ENCODE measurements at places on chromosomes 12 and 14.

GRCh38 chr14:30082486-30082885, 154.8 kb upstream of the PRKD1 start:
- no peak for DNase-seq

DNA sequence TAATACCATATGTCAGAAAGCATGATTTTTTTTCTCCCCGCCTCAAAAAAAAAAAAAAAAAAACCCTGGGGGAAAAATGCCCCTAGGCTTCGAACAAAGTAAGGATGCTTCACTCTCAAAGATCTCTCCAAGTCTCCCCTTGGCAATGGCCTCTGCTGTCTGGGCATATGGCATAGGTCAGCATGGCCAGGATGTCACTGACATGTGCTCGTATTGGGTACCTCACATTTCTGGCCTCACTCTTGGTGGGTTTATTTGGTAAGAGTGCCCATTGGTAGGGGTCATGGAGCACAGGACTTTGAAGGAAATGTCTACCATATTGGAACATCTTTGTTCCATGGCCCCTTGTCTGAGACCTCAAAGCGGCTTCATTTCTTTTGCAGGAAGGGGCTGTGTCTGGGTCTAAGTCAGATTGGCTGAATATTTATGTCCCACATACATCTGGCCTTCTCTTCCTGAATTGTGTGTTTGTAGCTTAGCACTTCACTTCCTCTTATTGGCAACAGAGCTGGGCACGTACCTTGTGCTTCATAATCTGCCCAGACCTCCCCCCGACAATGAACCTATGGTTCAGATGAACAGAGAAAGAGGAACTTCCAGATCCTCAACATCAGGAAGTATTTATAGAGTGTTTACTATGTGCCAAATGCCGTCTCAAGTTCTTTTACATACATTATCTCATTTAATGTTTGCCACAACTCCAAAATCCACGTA, 36.3 kb upstream of the OAS1 start:
- DNase-seq: no peak

DNA sequence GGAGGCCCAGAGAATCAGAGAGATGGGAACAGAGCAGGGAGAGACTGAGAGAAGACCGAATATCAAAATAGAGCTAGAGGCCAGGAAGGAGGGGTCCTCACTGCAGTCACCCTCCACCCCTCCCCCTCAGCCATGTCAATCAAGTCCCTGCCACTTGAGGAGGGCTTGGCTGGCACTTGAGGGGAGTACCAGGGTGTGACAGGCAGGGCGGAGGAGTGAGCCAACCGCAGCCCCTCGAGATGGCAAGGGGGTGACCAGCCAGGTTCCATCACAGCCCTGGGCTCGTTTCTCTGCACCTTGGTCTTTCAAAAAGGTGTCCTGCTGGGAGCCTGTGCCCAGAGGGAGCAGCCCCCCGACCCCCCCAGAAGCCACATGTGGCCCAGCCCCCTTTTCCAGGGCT, 4.2 kb downstream of the AQP5 start:
- DNase-seq: no peak

- DNase-seq: no peak
Observed at GRCh38 chr12:31890295-31891285, 68.6 kb upstream of the RESF1 start.

DNA sequence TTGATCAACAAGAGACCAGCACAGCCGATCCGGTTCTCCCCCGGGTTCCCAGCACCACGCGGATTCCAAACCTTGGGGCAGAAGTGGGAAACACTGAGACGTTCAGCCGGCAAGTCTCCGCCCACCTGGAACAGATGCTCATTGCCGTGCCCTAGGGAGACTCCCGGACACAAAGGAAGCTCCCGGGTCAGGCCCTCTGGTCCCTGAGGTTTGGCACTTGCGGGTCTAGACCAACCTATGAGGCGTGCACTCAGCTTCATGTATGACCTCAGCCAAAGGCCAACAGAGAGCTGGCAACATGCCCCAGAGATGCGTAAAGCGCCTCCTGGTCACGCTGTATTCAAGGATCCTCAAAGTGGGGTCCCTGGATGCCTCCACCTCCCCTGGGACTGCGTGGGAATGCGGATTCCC, 2.5 kb downstream of the RIMBP2 start:
- DNase-seq: no peak

- DNase-seq: no peak
Observed at GRCh38 chr12:71671816-71672215, 7.7 kb downstream of the THAP2 start.

- no peak for DNase-seq
Observed at GRCh38 chr12:4643747-4644146, 5.1 kb downstream of the AKAP3 start.

DNA sequence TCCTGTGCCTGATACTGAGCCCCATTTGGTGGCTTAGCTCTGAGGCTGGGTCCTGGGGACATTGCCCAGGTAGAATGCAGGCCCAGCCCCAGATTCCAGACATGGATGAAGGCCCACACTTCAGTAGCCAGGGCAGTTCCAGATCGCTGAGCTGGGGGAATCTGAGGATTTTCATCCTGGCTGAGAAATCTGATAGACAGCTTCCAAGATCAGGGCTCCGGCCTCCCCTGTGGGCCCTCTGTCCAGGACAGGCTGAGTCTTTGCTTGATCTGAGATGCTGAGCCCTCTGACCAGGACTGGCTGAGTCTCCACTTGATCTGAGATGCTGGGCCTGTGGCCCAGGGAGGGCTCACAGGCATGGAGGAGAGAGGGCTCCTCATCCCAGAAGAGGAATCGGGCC, 3.3 kb upstream of the RASAL1 start:
- no peak for DNase-seq

DNA sequence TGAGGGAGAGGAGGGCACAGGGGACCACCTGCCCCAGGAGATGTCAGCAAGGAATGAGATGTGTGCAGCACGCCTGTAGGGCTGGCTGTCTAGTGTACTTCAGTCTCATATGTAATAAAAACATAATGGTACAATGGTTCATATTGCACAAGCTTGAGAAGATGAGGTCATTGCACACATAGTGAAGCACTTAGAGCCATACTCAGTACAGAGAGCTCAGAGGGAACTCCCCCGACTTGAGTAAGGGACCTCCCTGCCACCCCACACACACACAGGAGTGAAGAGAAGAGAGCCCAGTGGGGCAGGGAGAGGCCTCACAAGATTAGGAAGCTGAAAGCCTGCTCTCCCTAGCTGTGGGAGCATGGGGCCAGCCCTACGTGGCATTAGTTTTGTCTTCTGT, 61.5 kb downstream of the SLC6A12 start:
- no peak for DNase-seq

- DNase-seq: no peak
Observed at GRCh38 chr12:113058553-113058952, 2.0 kb downstream of the DTX1 start.

- DNase-seq: no peak
Observed at GRCh38 chr12:91984556-91984955, 161.1 kb downstream of the BTG1 start.

DNA sequence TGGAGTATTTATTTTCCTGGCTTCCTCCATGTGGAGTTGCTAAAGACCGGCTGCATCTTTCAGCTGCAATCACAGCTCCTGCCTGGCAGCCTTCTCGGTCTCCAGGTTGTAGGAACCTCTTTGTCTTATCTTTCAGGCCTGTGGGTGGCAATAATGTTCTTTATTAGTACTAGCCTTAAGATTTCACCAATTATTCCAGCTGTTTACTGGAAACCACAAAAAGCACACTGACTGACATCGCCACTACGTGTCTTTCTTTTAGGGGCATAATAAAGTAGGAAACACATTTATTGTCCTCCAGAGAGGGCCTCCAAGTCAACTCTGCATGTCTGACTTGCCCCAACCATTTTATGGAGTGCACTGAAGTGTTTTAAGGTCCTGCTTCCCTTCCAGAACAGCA, 1116.5 kb upstream of the TMEM132C start:
- no peak for DNase-seq

GRCh38 chr14:52380294-52380693, 66.2 kb downstream of the PTGER2 start:
- no peak for DNase-seq

DNA sequence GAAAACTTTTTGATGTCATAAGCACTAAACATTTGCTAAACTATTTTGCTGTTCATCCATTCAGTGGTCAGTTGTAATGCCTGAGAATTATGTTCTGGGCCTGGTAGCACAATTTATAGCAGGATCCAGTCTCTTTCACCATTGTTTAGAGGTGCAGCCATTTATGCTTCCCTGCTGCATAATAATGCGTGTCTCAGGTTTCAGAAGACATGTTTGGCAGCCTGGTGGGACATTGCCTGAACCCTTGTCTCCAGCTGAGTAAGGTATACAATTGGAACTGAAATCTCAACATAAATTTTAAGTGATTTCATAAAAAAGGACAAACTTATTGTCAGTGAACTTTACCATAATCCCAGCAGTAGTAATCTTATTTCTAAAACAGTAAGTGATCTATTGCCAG, 94.8 kb downstream of the POLR3B start:
- DNase-seq: no peak

- DNase-seq: peak; percentile 18
Observed at GRCh38 chr12:103841690-103842584, 903 bp upstream of the NT5DC3 start.

DNA sequence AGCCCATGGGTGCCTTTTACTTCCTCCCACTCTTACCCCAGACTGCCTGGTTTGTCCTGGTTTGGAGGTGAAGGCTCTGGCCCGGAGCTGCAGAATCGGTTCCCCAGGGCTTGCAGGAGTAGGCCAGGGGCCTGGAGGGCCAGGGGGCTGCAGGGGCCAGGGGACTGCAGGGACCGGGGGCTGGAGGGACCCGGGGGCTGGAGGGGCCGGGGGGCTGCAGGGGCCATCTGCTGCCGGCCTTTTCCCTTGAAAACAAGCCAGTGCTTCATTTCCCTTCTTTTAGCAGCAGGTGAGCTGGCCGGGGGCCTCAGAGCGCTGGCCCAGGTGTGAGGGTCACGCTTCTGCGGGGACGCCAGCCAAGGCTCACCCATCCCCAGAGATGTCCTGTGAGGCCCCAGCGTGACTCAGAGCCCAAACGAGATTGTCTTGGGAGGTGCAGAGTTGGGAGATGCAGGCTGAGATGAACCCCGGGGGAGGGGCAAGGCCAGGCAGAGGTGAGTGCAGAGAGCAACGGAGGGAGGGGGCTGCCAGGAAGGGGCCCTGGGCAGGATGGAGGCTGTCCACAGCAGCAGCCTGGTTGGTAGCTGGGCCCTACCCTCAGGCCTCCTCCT, 154.9 kb downstream of the KIF26A start:
- no peak for DNase-seq

GRCh38 chr14:71466251-71466650, 466.0 kb upstream of the RGS6 start:
- no peak for DNase-seq

DNA sequence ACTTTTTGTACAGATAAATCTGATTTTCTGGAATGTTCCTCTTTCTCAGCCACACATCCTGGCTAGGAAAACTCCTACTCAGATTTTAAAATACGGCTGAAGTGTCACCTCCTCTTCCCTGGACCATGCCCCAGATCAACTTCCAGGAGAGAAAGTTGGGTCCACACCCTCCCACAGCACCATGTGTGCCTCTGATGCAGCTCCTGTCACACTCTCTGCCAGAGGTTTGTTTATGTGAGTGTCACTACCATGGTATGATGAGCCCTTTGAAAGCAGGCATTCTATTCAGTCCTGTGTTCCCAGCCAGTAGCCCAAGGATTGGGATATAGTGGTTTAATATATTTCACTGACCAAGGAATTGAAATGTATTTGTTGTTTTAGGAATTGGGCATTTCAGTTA, 287.2 kb upstream of the ATP2B1 start:
- no peak for DNase-seq

- no peak for DNase-seq
Observed at GRCh38 chr12:102427543-102427941, 52.8 kb downstream of the IGF1 start.

- no peak for DNase-seq
Observed at GRCh38 chr12:38775457-38775856, 129.9 kb downstream of the CPNE8 start.

GRCh38 chr12:92010368-92010767, 135.3 kb downstream of the BTG1 start:
- no peak for DNase-seq

- no peak for DNase-seq
Observed at GRCh38 chr12:52514471-52515318, 5.5 kb downstream of the KRT5 start.

DNA sequence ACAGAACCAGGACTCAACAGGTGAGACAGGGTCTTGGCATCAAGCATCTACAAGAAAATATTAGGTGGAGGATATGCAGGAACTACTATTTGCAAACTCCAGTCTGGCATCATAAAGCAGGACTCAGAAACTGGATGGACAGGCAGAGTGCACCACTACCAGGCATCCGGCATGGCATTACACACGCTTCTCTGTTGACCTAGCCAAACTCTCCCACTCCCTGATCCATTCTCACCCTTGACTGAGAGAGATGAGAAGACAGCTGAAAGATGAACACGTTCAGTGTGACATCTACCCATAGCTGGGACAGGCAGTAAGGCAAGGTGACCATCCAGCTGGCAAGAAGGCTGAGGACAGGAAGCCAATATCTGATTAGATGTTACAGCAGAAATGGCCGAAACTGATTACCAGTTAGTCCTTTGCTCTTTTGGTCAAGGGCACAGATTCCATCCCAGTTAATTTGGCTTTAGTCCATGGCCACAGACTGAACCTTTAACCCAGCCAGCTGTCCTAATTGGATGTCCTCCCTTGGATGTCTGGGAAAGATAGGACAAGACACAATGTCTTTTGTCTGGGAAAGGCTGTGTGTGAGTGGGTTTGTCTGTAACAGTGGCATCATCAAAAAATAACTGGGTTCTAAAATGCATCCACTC, 71.6 kb downstream of the BBS10 start:
- no peak for DNase-seq

- no peak for DNase-seq
Observed at GRCh38 chr12:24172031-24172772, 222.7 kb upstream of the SOX5 start.

DNA sequence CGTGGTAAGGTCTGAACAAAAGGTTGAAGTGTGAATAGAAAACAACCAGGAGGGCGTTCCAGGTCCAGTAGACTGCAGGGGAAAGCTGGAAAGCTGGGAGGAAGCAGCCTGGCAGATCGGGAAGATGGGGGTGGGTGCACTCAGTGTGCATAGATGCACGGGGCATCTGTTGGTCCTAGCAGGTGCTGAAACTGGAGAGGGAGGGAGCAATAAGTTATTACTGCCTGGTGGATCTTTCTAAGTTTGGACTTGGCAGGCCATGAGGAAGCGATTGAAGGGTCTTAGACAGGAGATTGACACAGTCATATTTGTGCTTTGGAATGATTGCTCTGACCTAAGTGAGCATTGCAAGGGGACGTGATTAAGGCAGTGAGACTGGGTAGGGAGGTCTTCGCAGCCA, 194.4 kb downstream of the EFCAB11 start:
- no peak for DNase-seq

DNA sequence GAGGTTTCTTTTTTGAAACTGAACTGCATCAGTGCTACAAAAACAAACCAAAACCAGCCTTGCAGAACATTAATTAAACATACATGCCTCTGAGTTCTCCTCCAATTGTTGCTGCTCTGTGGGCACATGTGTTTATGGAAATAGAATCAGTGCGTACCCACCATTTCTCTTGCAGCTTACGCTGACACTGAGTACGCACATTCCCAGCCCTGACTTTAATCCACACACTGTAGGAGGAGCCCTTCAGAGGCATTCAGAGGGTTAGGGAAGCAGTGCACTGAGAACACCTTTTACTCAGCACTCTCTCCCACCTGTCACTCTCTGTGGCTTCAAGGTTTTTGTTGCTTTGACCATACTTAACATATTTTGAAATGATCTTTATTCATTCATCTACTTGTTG, 250.5 kb upstream of the PWP1 start:
- no peak for DNase-seq

- no peak for DNase-seq
Observed at GRCh38 chr12:38588624-38589305, 272.2 kb downstream of the ALG10B start.

- DNase-seq: no peak
Observed at GRCh38 chr14:67313153-67313552, 46.5 kb downstream of the ATP6V1D start.

Measured in Panc1 (cell line).